Fibroblast of skin of left quadriceps (primary cell): ENCODE measurements at places on chromosomes 1 and 21.

DNA sequence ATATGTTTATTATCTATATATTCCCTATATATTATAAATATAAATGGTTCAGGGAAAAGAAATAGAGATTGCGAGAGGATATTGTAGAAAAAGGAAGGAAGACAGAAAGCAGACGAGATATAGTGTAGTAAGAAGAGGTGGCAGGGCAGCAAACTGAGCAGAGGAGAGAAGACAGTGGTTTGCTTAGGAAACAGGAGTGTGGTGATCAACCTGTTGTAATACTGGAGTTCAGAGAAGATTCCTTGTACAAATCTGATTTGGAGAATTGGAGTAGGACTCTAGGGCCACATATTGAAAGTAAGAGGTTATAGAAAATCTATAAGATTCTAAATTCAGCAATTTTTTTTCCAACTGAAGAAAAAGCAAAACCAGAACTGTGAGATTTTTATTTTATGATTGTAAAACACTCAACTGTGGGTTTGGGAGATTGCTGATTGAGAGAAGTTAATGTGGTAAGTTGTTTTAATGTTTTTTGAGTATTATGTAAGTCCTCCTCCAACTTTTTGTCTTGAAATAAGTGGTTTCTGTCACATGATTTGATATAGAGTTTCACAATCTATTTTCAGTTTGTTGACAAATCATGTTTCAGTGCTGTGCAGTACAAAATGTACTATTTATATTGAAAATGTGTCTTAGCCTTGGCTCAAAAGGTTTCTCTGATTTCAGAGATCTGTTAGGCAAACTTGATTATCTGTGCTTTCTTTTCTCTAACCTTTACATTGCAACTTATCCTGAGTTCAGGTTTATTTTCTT, 9.6 kb upstream of the AMY2B start:
- DNase-seq: no peak

DNA sequence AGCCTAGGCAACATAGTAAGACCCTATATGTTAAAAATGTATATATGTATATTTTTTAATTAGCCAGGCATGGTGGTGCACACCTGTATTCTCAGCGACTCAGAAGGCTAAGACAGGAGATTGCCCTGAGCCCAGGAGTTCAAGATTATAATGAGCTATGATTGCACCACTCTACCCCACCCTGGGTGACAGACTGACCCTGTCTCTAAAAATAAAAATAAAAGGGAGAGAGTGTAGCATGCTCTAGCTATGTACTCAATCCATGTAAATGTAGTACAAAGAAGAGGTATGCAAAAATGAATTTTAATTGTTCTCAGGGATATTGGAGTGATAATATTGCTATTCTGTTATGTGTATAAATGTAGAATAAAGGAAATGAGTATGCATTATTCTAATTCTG, 52.9 kb upstream of the DARS2 start:
- DNase-seq: no peak

DNA sequence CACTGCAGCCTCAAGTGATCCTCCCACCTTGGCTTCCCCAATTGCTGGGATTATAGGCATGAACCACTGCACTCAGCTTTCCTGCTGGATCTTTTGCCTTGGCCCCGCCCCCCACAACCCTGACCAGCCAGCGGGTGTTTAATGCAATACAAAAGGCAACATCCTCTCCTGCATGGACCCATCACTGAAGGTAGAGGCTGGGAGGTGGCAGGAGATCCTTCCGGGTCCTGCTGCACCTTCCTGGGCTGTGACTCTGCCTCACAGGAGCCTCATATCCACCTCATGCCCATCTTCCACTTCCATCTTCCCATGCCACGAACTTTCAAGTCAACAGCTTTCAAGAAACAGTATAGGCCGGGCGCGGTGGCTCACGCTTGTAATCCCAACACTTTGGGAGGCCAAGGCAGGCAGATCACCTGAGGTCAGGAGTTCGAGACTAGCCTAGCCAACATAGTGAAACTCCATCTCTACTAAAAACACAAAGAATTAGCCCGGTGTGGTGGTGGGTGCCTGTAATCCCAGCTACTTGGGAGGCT, 11.7 kb upstream of the WNT9A start:
- DNase-seq: no peak

DNA sequence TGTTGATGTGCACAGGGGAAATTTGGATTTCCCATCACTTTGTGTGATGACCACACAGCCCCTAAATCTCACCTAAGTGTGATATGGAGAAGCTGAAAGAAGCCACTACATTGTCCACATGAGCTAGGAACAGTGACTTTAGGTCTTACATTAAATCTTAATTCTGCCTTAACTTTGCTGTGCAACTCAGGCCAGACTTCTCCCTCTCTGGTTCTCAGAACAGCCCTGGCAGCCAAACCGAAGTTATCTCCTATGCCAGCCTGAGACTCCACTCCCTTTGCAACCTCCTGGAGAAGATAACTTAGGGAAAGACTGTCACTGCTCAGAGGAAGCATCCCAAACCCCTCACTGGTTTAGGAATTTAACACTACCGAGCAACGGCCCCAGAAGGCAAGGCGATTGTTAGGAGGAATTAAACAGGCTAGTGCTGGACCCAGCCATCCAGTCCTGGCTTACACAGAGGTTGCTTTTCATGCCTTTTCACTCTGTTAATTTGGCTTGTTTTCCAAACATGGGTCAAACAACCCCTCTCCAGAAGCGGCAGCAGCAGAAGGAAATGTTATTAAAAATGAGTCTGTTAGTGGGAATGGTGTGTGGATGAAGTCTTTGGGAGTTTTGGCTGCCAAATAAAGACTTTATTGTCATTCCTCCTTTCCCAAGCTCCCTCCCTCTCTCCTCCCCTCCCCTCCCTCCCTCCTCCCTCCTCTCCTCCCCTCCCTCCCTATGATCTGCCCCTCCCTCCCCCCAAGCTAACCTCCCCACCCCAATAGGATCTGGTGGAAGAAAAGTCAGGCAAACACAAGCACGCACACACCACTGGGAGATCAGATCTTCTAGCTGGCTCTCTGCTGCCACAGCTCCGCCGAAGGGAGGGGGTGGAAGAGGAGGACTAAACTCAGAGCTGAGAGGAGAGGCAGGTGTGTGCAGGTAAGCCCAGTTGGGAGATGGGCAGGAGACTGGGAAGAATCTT, at the start of gene PRELP:
Gene PRELP (plus strand): TSS at position 795 of the 970 bp plus-strand sequence. CDS start 7,379 bp downstream, outside the sequence.
- DNase-seq: no peak

DNA sequence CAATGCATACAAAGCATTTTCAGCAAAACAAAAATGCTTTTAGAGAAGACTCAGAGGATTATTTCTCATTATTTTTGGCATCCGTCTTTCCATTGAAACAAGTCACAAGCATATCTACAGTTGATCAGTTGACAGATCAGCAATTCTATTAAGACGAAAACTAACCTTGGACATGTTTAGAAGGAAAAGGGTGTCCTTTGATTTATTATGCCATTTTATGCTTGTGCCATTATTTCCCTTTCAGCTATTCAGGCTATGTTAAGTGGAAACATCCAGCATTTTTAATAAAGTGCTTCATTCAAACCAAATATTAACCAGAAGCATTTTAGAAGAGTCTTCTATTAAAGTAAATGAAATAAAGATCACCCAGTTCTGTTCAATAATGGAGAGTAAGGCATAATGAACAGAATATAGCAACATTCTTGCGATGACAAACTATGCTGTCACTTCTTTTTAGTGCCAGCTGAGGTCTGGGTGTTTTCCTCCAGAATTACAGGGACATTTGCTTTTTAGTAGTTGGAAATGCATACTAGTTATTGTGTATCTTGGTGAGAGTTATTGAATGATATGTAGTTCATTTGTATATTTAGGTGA, 481.4 kb downstream of the PLA2G4A start:
- DNase-seq: no peak

GRCh38 chr1:63330331-63330916, 8.1 kb downstream of the FOXD3 start:
- DNase-seq: no peak

DNA sequence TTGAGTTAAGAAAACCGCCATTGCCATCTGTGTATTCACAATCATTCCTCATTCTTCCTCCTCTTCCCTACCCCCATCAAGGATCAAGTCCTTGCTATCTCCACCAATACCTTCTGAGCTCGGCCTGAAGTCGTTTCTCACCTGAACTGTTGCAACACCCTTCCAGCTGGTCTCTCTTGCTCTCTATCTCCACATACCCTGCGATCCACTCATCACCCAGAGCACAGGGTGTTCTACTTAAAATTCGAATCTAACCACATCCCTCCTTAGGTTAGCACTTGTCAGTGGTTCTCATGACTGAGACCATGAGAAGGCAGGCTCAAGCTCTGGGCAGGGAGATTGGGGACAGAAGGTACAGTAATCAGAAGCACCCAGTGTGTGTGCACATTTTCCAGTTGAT, 4.6 kb downstream of the IVL start:
- DNase-seq: no peak

- no peak for DNase-seq
These were observed 10.1 kb downstream of the ATF3 start for GRCh38 chr1:212618466-212619210.

DNA sequence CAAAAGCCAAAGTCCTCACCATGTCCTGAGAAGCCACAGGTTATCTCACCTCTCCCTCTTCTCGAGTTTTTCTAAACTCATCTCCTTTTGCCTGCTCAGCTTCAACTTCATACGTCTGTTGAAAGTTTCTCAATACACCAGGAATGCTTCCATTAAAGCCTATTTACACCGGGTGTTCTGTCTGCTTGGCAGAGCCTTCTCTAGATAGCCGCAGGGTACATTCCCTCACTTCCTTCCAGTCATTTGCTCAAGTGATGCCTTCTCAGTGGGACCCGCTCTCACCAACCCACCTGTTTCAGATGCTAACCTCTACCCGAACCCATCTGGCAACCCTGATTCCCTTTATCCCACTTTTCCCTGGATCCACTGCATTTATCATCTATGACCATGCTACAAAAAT, 257.0 kb upstream of the ADGRL2 start:
- no peak for DNase-seq

- no peak for DNase-seq
These were observed 105.5 kb downstream of the NCAM2 start for GRCh38 chr21:21103692-21104091.

DNA sequence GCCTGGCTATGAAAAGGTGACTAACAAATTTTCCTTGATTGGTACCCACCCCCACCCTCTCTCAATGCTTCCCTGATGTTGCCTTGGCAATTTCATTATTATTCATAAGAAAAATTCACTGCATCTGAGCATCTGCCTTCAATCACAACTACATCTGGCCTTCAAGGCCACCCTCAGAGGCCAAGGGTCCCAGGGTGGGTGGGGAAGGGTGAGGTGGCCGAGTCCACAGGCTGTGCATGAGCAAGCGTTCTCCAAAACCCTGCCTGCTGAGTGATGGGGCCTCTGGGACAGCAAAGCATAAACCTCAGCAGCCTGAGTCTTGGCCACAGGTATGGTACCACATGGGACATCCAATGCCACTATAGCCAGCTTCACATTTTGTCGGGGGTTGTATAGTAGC, 198.7 kb downstream of the SLC35F3 start:
- no peak for DNase-seq

- DNase-seq: no peak
These were observed 83.2 kb upstream of the RGS4 start for GRCh38 chr1:162985816-162986435.

DNA sequence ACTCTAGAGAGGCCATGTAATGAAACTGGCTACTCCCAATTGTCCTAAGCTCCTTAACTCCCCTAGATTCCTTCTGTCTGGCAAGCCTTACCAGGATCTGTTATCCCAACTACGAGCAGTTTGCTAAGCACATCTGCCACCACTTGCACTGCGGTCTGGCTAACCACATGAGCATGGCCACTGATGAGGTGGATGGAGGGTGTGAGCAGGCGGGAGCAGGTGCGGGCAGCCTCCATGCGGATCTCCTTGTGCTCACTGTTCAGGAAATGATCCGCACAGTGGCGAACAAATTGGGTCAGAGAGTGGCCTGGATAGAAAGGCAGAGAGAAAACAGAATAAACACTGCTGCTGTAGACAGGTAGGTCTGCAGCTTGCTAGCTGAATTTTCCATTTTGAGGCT, 24.0 kb downstream of the MTOR start:
- DNase-seq: no peak

- no peak for DNase-seq
These were observed 98.0 kb upstream of the DNAH14 start for GRCh38 chr1:224831501-224831900.

GRCh38 chr1:110438893-110439292, 12.1 kb upstream of the PROK1 start:
- no peak for DNase-seq

- no peak for DNase-seq
These were observed 72.7 kb upstream of the DPH5 start for GRCh38 chr1:101098327-101098726.

GRCh38 chr1:12548279-12548972, 69.6 kb downstream of the DHRS3 start:
- DNase-seq: no peak

DNA sequence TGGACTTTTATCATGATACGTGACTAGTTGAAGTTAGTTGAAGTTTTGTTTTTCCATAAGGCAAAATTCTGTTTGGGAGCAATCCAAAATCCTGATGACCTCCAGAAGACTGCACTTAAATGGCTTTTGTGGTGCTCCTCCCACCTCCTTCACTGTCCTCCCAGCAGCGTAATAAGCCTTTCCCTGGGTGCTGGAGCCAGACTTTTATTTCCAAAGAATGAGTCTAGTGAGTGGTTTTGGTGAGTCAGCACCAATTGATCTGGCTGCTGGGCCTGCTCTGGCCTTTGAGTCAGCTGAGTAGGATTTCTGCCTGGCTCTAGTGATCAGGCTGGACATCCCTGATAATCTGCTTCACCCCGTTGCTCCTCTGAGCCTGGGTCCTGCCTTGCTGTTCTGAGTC, 21.7 kb upstream of the KCND3 start:
- DNase-seq: no peak

DNA sequence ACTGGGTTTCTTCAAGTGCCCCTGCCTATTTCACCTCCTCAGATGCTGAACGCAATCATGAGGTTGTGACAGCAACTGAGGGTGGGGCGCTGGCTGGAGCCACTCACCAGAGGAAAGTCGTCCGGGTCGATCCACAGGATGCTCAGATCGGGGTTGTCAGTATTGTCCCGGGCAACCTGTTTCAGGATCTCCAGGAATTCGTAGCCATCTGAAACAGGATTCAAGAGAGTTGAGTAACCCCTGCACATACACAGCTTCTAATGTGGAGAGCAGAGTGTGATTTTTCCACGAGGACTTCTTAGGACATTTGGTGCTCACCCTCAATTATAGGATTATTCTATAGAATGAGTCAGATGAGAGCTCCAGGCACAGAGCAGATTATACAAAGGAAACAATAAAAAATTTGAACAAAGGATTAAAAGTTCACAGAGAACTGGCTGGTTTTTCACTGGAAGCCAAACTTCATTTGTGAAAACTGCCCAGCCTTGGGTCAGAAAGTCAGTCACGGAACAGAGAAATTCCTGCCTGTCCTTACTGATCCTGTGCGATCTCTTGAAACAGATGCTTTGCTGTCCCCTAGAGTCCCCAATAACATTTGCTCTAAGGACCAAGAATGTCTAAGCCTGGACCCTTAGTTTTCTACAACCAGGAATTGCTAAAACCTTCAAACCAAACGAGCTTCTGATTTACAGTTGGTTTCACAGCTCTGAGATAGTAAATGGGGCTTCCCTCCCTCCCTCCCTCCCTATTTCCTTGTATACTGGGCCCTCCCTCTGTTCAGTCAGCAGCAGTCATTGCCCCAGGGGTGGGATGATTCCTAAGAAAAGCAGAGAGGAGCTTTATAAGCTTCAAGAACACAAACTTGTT, 63.2 kb downstream of the CASQ2 start:
- no peak for DNase-seq
